Stimulated activated CD4-positive, alpha-beta T cell treated with anti-CD3 and anti-CD28 coated beads, Interleukin-4, amount 100 ng/mL, for 1 hour (primary cell): ENCODE measurements at places on chromosomes 1 and 21.

- DNase-seq = peak; percentile 15
Measured at GRCh38 chr1:117093091-117093534, 28.4 kb downstream of the TRIM45 start.

GRCh38 chr1:117757668-117758067 lies 151.8 kb downstream of the TENT5C start:
- no peak for DNase-seq

DNA sequence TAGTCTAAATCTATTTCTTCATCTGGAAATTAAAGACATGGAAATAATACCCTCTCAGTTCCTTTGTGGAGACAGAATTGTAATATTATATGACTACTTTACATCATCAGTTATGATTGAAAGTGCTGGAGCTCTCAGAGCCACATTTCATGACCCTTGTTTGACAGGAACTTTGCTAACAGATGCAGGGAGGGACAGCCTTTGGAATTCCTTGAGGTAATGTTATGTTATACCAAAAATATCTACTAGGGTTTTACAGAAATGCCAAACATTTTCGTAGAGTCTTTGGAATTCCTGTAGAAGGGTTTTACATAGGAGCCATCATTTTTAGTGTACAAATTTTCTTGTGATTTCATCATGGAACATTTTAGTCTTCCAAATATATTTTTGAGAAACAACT lies 57.4 kb upstream of the ADAMTS5 start:
- no peak for DNase-seq

- DNase-seq = no peak
Measured at GRCh38 chr1:248821641-248822040, 4.1 kb downstream of the SH3BP5L start.

DNA sequence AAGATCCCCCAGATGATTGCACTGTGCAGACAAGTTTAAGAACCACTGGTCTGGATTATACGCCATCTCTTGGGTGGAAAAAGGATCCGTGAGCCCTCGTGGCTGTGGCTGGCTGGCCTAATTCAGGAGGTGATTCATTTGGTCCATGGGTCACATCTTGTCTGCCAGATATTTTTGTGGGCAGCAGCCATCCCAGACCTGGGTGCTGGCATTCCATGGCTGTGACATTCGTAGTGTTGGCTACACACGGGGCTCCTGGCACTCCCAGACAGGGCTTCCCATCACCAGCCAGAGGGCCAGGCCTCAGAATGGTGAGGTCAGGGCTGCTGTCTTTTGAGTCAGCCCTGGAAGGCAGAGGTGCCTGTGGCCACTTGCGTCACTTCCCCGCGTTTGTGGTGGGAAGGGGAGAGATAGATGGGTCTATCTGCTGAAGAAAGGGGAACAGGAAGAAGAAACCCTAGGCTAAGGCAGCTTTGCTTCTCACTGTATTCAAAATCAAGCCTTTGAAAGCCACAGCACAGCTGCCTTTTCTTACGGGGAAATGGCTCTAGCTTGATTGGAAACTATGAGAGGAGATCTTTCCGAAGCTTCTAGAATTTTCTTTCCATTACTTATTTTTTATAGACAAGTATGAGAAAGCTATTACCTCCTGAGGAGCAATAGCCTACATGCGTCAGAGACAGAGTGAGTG lies 32.4 kb downstream of the EIF2D start:
- peak; percentile 72 for DNase-seq

DNA sequence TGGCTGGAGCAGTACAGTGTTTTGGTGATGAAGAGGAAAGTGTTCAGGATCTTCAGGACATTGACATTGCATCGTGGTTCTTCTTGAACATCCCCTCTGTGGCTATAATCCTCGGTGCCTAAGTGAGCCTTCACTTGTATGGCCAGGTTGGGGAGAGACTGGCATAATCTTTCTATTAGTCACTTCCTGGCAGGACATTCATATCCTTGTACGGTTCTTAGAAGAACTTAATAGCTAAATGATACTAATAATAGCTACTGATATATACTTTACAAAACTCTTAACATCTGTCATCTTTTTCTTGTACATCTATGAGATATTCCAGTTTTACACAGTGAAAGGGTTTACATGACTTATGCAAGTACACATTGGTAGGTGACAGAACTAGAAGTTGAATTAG lies 35.8 kb downstream of the CELF3 start:
- DNase-seq = no peak

- no peak for DNase-seq
Measured at GRCh38 chr1:153456396-153456795, 4.1 kb downstream of the S100A7 start.
